ENCODE measurements at places on chromosomes 4 and X. TPM values are rescaled to one million over a fixed set of nuclear protein-coding genes. Genes with fewer than 3 reads are reported as not detected.
A peak's percentile ranks its signal among the peaks of the same experiment; 100 is the strongest.

GRCh38 chr4:169869490-169869889 is 111.7 kb upstream of the HPF1 start:
- DNase-seq, result no peak

DNA sequence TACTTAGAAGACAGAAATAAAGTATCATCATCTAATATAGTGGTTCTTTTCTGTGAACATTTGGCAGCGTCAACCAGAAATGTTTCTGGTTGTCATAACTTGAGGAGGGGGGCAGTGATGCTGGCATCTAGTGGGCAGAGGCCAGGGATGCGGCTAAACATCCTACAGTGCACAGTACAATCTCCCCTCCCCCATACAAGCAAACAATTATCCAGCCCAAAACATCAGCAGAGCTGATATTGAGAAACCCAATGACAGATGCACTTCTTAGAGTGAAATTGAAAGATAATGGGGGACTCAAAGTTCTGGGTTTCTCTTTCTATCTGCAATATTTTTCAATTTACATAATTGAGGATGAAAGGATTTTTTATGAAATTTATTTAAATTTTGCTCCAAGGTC is 1.9 kb upstream of the EIF1AX start:
- no peak for DNase-seq

- no peak for DNase-seq
Observed at GRCh38 chr4:187307131-187307530, 583.5 kb upstream of the FAT1 start.

DNA sequence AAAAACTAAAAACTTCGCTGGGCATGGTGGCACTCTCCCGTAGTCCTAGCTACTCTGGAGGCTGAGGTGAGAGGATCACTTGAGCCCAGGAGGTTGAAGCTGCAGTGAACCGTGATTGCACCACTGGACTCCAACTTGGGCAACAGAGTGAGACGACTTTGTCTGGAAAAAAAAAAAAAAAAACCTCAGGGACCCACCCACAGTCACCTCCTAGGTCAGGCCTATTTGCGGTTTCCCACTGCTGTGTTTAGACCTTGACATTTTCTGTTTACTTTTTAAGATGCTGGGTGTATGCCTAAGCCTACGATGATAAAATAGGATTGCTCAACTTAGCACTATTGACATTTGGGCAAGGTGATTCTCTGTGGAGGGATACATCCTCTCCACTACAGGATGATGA is 197.4 kb upstream of the TBL1X start:
- DNase-seq, result peak; percentile 29

DNA sequence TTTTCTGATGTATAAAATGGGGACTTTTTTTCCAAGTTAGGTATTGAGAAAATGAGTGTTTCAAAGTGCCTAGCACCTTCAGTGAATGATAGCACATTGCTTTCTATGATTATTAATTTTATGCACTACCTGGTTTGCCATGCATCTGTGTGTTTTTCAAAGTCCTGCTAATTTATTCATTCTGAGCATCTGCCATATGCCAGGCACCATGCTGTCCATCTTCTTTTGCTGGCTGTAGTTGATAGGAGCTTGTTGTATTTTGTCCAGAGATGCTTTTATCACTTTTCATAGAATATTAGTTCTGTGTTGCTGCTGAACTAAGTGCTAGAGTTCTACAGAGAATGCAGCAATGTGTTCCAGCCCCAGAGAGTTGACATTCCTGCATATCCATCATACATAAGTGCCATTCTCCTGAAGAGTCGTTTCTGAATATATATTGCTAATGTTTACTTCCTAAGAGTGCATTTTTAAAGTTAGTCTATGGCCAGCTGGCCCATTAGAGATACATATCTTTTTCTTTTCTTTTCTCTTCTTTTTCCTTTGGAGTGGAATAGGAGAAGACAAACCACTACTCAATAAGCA is 49.0 kb upstream of the CLNK start:
- DNase-seq, result no peak

DNA sequence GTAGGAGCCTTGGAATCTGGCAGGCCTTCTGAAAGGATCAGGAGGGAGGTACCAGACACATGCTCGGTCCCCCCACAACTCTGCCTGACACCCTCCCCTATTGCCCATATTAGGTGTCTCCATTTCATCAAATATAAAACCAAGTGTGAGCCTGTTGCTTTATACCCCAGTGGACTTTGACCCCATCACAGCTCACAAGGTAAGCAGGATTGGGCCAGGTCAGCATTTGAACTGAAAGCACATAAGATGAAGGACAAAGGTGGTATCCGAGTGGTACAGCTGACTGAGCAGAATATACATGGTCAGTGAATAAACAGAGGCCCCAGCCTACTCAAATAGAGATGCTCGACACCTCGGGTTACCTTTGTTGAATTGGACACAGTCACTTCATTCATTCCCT is 20.0 kb downstream of the SLC25A43 start:
- DNase-seq, result peak; percentile 10

The IL15 gene
- total RNA-seq, result 0.37 TPM

The DSPP gene
- total RNA-seq, result not detected

The SHOX gene
- total RNA-seq, result not detected

The TMSB15B gene
- 17.7 TPM for total RNA-seq
